Activated naive CD4-positive, alpha-beta T cell (primary cell): ENCODE measurements at places on chromosomes 2 and 18.

GRCh38 chr2:203824057-203824456, 43.5 kb upstream of the CTLA4 start:
- DNase-seq = no peak

DNA sequence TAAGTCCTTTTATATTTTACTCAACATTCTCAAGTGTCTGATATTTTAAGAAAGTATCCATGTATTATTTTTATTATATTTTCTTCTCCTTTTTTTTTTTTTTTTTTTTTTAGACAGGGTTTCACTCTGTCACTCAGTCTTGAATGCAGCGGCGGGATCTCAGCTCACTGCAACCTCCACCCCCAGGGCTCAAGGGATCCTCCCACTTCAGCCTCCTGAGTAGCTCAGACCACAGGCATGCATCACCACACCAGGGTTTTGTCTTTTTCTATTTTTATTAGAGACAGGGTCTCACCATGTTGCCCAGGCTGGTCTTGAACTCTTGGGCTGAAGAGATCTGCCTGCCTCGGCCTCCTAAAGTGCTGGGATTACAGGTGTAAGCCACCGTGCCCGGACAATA, 212.1 kb downstream of the TCF4 start:
- no peak for DNase-seq

DNA sequence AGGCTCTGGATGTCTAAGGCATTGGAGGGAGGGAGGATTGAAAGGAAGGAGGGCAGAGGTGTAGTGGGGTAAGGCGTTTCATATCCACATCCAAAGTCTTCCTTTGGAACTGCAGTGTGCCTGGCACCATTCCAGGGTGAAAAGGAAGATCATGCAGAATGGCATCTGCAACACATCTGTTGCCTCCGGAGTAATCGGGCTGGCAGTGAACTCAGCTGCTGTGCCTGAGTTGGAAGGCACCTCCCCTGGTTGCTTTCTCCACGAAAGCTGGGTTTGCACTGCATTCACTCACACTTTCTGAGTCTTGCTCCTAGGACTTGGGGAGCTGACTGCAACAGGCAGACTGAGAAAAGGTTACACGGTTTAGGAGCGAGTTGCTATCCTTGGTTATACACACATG, 30.3 kb upstream of the SEC11C start:
- DNase-seq = no peak

DNA sequence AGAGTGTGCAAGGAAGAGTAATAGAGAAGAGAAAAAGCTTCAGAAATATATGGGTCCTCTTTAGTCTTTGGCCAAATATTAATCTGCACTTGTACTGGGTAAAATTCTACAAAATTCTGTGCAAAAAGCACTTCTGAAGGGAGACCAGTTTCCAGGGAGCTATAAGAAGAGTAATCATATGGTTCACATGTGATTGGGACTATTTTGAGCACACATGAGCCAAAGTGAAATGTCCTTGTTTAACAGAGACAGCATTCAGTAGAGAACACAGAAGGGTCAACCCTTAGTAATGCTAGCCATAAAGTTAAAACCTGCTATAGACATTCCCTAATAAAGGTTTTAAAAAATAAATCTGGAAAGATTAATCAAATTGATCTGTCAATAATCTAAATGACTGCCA, 49.3 kb upstream of the ACVR1C start:
- no peak for DNase-seq

DNA sequence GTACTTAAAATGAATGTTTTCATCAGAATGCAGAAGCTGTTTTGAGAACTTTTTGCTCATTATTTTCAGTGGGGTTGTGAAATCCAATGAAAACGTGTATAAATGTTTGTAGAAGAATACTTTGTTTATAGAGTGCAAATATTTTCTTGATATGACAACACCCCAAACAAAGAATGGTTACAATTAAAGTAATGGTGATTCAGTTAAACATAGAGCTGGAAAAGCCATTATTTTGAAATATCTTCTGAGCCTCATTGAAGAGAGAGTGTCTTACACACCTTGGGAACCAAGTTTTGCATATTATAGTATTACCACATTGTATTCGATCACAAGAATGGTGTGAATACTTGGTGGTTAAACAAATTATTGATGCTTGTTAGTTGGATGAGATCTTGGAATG, 48.7 kb downstream of the SPTBN1 start:
- no peak for DNase-seq

DNA sequence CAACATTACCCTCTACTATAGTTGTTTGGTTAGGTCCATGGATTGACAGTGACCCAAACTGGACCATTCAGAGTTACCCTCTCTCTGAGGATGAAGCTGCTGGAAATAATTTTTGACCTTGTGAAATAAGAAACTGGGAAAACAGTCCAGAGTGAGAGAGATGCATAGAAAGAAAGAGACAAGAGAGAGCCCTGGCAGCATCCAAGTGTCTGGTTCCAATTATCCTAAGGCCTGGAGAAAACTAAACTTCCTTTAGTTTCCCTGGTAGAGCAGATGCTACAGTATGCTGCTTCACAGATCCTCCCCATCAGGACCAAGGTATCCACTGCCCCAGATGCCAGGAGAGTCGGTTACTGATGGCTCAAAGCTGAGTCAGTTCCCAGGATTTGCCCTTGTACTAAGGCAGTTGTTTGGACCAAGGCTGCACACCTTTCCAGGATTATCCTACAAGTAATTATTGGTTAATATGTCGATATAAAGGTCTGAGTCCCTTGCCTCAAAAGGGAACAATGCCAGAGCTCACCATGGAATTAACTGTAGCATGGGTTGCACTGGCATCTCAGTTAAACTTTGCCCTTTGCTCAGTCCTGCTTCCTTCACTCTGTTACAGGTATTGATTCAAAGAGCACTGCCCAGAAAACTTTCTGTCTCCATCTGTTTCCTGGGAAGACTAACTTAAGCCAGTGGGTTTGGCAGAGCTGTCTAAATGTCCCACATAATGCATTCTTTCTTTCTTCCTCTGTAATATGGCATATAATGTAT, 14.6 kb upstream of the CHN1 start:
- DNase-seq = no peak

DNA sequence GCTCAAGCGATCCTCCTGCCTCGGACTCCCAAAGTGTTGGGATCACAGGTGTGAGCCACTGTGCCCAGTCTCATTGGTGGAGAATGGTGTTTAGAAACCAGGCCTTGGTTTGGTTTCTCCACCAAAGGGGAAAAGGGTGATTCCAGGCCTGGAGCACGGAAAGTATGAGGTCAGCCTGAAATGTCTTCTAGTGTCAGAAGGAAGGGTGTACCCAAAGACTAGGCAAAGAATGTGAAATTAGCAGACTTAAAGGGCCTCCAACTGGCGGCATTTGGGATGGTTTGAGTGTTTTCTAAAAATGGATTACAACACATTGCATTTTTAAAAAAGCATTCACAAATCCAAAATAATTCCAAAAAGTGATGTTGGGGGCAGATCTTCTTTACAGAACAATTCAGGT, 139.6 kb downstream of the SH3BP4 start:
- no peak for DNase-seq

GRCh38 chr18:26562568-26562967, 14.2 kb upstream of the KCTD1 start:
- DNase-seq = no peak

DNA sequence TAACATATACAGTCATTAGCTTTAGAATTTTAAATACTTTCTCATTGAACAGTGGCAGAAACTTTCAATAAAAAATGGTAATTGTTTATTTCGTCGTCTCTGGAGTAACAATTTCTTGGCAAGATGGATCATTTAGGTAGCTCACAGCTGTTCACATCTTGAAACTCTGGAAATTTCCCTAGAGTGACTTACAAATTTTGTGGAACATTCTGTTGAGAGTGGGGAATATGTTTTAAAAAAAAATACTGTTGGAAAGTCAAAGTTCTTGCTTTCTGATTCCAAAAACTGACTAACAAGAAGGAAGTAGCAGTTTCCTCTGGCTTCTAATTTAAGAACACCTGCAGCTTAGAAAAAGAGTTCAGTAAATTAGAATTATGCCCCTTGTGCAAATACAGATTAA, 11.2 kb upstream of the CALCRL start:
- no peak for DNase-seq

GRCh38 chr2:23684395-23685176, 242.3 kb downstream of the ATAD2B start:
- no peak for DNase-seq

- no peak for DNase-seq
These were observed 51.7 kb downstream of the COX7A2L start for GRCh38 chr2:42309366-42309765.

DNA sequence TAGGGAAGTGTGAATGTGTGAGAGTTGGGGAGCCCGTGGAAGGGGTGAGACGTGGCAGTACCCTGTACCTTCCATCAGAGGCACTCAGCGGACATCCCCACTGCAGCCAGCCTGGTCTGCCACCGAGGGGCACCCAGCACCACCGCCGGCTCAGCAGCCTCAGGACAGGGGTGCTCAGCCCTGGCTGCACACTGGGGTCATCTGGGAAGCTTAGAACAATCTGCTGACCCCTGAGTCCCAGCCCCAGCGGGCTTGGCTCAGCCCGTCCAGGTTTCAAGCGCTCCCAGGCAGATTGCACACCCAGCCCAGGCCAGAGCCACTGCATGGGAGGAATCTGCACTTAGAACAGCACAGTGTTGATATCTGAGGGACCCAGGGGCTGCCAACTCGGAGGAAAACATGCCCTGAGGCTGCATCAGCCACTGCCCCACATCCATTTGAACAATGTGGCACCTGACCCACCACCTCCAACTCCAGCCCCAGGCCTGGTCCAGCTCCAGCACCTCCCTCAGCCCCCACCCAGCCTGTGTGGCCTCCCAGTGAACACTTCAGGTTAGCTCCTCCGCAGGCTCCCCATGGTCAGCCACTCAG, 147.1 kb upstream of the OTOS start:
- no peak for DNase-seq

DNA sequence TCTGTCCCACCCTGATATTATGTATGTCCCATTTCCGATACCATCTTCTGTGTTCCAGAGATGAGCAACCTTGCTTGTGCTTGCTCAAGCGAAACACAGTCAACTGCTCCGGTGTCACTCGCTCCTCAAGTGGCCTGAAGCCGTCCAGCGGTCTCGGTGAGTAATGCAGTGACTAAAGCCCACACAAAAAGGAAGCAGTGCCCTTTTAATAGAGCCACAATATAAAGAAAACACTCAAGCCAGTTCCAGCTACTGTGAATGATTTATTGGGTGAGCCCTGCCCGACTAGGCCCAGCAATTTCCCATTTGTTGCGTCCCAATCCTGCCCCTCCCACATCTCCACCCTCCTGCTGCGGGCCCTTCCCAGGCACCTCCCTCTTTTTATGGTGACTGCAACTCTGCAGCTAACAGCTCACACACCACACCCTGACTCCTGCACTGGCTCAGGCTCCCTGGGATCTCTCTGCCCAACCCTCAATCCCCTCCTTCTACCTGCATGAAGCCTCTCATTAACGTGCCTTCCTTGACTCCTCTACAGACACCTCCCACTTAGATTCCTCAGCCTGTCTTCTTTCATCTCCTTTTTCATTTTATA, 44.2 kb upstream of the DSC1 start:
- no peak for DNase-seq

GRCh38 chr2:47724221-47724981, 58.5 kb upstream of the MSH6 start:
- DNase-seq = no peak

GRCh38 chr2:134253804-134254203, at the start of gene MGAT5:
TSS of gene MGAT5 (plus strand) at chr2:134254072. CDS start at chr2:134254404, 332 bp downstream.
- no peak for DNase-seq

GRCh38 chr2:199509403-199509802, 51.7 kb upstream of the SATB2 start:
- no peak for DNase-seq

- DNase-seq = no peak
These were observed 412.3 kb upstream of the ETAA1 start for GRCh38 chr2:66984864-66985263.

GRCh38 chr2:61262699-61263098, 100.7 kb downstream of the C2orf74 start:
- DNase-seq = no peak

GRCh38 chr2:206349375-206349774, 74.9 kb downstream of the ZDBF2 start:
- DNase-seq = no peak

- DNase-seq = no peak
These were observed 147.5 kb upstream of the NCK2 start for GRCh38 chr2:105597011-105597805.

DNA sequence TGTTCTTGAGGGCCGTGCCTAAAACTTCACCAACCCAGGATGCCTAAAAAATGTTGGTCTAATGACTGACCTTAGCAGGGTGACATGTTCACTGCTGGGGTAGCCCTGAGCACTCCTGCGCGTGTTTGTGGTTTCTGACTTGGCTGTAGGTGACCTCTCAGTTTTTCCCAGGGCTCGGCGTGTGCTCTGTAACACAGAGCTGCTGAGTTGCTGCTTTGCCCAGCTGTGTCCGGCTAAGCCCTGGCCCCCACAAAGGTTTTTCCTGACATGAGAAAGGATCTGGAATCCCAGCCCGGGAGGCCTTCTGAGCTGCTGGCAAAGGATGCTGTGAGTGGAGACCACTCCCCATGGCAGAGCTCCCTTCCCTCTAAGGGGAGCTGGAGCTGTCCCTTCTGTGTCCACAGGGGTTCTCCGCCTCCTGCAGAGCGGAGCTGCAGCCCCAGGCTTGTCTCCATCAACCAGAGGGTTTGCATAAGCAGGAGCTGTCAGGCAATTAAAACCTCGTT, 52.7 kb downstream of the CRIM1 start:
- no peak for DNase-seq

DNA sequence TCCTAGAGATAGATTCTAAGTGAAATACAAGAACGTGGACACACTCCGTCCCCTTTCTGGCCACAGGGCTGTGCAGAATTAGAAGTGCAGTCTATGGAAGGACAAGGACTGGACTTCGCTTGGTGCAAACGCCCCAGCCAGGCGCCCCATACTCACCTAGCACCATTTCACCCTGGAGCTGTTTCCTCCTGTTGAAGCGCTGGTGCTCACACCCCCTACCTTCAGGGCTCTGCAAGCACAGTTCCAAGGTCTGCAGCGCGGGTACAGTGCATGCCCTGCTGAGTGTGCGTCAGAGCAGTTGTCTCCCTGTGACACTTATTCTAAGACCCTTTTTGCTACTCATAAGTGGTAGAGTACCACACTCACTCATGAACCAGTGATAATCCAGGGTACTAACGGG, 3.0 kb downstream of the HPCAL1 start:
- peak; percentile 48 for DNase-seq

- no peak for DNase-seq
These were observed 471.0 kb downstream of the TXNL1 start for GRCh38 chr18:56167366-56167765.

DNA sequence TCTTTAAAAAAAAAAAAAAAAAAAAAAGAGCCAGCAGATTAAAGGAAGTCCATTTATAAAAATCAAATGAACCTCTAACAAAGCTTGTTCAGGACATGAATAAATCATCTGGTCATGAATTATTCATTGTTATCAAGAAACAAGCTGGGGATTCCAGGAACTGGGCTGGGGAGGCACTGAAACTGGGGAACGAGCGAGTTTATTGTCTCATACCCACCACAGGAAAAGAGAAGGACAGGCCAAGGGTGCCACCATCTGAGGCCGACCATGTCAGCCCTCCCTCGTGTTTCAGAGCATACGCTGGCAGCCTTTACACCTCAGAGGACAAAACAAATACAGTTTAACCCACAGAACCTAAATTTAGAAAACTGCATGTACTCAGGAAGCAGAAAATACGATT, 164.2 kb downstream of the VWC2L start:
- no peak for DNase-seq
